ENCODE measurements at places on chromosomes 7 and 10.

DNA sequence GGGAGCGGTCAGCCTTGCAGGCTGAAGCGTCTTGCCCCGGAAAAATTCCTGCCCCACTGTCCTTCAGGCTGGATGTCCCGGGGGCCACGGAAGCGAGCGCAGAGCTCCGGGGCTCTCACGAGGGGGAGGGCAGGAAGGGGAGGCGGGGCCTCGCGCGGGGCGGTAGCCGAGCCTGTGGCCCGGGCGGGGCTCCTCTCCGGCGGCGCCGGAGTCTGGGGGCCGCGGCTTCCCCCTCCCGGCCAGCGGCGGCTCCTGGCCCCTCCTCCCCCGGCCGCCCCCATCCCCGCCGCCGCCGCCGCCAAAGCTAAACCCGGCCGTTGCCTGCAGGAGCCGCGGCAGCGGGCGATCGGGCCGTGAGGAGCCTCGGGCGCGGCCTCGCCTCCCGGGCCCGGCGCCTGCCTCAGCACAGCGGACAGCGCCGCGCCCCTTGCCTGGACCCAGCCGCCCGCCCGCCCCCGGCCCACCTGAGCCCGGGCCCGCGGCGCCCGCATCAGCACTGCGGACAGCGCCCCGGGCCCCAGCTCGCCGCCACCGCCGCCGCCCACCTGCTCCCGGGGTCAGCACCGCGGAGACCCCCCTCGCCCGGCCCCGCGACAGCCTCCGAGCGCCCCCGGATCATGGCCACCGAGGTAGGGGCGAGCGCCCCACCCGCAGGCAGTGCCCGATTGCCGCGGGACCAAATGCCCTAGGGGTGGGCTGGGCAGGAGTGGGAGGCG is at the start of gene GOLGA7B:
Gene GOLGA7B (plus strand): TSS at position 157 of the 716 bp plus-strand sequence. CDS start 461 bp downstream, at position 618.
- peak; percentile 43 for DNase-seq

- no peak for DNase-seq
Observed at GRCh38 chr7:2381881-2382509, 21.4 kb upstream of the CHST12 start.

- DNase-seq: no peak
Observed at GRCh38 chr10:7797582-7797981, 9.6 kb downstream of the ATP5F1C start.

DNA sequence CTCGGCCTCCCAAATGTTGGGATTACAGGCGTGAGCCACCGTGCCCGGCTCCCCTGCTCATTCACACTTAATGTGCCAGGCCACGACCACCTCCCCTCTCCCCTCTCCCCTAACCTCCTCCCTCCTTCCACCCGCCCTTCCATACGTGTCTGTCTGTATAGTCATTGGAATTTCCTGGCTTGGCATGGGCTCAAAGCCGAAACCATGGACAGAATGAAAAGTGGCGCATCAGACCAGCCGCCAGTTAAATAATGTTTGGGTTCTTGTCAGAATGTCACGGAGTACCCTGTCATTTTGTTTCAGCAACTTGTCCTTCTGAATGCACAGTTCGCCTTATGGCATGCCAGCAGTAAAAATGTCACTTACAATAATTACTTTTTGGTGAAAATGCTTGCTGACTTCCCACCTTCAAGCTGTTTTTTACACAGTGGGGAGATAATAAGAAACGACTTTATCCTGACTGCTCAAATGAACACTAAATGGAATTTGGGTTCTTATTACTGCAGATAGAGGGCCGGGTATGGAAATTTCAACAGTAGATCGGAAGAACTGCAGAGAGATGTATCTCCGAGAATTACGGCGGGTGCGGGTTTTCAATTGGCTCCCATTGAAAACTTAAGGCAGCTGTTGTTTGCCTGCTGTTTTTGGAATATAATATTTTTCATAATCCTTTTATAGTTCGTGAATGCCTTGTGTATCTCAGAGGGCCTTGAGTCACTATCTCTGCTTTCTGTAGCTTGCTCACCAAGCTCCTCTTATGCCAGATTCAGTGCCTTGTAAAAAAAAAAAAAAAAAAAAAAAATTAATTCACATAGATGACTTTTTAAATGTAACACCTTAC is 65.5 kb upstream of the SH2B2 start:
- no peak for DNase-seq

GRCh38 chr10:79209340-79209739 is 137.9 kb upstream of the PPIF start:
- no peak for DNase-seq

DNA sequence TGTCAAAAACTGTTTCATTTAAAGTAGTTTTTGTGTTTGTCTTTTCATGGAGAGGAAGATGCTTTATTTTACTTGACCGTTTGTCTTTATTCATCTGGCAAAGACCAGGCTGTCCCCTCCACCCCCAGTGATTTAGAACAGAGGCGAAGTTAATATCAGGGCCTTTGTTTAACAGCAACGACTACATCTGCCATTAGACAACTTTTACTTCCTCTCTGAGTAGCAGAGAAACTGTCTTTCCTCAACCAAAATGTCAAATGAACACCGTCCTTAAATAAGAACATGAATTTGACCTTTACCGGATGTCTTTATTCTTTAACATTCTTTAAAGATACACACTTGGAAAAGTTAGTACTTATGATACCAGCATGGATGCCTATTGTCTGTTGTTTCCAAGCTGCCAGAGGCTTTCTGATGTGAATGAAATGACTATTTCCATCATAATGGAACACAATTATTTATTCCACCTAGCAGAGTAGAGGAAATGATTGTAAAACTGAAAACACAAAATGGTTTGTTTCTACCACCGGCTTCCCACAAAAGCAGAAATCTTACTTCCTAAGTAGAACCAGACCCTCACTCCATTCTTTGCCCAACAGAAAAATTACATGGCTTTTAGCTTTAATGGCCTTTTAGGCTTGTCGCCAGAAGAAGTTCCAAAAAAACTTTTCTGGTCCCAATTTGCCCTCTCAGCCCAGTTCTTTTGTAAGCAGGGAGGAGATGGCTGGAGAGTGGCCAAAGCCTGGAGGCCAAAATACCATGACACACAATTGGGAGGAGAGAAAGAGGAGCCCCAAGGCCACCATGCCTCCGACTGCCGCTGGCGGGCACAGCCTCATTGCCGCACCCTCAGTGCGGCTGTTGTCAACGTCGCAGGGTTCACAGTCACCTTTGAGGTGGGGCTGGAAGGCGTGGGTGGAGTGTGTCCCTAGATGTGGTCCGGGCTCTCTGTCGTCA is 168.5 kb downstream of the TEX36 start:
- DNase-seq: no peak

DNA sequence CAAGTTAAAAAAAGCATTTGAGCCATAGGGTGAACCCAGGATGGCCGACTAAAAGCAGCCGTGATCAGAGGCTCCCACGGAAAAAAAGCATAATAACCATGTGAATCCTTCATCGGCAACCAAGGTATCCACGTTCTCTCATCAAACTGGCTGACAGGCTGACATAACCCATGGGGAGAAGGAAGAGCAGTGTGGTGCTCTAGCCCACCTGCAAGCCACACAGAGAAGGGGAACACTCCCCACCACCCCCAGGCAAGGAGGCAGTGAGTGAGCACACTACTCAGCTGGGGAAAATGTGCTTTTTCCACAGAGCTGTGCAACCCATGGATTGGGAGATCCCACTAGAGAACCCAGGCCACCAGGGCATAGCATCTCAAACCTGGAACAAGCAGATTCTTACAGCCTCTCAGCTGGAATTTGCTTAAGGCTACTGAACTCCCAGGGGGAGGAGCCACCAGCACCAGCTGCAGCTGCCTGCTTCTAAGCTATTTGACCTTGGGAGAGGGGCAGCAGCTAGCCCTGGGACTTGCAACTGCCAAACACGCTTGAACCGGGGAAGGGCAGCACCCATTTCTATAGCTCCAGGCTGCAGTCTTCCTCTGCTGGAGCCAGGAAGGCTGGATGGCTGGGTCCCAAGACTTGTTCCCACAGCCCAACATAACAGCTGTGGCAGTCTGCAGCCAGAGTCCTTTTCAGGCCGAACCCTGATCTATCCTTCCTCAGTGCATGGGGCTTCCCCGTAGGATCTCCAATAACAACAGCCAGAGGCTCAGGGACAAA is 178.2 kb upstream of the NRG3 start:
- DNase-seq: no peak

GRCh38 chr10:128203028-128203427 is 76.8 kb upstream of the MKI67 start:
- DNase-seq: no peak

GRCh38 chr10:7474388-7474787 is 63.6 kb upstream of the SFMBT2 start:
- DNase-seq: no peak

GRCh38 chr10:72784551-72785351 is 92.8 kb downstream of the MCU start:
- DNase-seq: peak; percentile 35

DNA sequence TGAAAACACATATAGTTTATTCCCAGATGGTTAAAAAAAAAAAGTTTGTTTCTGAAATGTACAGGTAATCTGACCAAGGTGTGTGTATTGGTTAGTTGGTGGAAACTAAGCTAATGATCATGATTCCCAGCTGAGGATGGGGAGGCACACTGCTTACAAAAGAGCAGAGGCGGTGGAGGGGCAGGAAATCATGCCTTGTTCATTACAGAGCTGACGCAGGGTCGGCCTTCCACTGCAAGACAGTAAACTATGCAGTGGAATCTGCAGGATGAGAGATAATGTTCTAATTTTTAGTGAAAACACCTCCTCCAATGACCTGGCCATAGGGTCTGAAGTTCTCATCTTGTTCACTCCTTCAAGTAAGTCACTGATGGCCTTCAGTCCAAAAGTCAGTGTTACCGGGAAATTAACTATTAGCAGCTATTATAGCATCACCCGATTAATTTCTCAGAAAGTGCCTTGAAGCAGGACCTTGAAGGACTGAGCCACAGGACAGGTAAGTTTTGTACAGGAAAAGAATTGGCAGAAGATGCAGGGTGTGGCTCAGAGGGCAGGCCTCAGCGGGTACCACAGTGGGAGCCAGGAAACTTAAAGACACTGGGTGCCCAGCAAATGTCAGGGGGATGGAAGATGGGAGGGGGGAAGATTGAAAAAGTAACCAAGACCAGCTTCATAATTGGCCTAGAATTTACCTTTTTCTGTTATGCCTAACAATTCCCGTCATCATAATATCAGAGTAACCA is 36.0 kb downstream of the MYOF start:
- no peak for DNase-seq

- no peak for DNase-seq
Observed at GRCh38 chr10:46234026-46234425, 52.8 kb upstream of the ANTXRL start.

- no peak for DNase-seq
Observed at GRCh38 chr10:116707981-116708380, 34.4 kb downstream of the HSPA12A start.

DNA sequence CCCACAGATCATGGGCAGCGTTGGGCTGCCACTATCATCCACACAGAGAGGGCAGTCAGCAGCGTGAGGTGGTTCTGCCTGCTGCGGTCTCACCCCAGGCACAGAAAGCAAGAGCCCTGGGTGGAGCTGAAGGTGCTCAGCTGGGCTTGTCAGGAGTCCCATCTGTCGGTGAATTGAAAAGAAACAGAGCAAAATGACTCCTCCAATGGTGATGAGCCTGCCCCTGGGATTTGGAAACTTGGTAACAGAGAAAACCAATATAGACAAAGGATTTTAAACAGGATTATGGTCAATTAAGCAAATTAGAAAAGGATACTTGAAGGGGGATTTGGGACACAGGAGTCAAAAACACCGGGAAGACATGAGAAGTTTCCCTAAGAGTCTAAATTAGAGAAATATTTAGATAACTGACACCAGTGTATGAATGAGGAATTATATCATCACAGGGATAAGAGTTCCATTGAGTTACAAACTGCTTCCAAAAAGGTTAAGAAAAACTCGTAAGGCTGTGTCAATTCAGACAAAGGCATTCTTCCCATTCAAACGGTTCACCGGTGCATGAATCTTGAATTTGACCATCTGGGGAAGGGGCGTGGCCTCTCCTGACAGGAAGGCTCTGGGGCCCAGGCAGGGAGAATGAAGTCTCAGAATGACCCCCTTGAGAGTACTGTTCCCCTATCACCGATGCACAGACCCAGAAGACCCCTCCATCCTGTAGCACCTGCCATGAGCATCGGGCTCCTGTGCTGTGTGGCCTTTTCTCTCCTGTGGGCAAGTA is 70.0 kb upstream of the PRSS58 start:
- no peak for DNase-seq

GRCh38 chr10:104317269-104317710 is 21.0 kb downstream of the ITPRIP start:
- no peak for DNase-seq

GRCh38 chr7:47215049-47215448 is 366.9 kb downstream of the TNS3 start:
- no peak for DNase-seq

- no peak for DNase-seq
Observed at GRCh38 chr7:34181271-34181958, 276.1 kb downstream of the BMPER start.

- DNase-seq: no peak
Observed at GRCh38 chr10:5573968-5574641, 49.3 kb downstream of the CALML3 start.

DNA sequence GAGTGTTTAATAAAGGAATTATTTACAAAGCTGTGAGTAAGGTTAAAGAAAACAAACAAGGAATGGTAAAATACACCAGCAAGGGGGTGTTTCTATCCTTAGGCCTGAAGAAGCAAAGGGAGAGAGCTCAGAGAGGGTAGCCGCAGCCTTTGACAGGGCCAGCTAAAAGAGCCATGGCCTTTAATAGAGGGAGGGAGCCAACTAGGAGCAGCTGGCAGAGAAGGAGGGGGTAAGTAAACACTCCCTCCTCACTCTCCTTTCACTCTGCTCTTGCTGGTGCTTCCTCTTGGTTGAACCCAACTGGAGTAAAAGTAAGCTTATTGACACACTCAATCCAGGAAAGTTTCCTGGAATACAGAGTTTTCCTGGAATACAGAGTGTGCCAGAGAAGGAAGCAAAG is 87.5 kb downstream of the CH25H start:
- no peak for DNase-seq

DNA sequence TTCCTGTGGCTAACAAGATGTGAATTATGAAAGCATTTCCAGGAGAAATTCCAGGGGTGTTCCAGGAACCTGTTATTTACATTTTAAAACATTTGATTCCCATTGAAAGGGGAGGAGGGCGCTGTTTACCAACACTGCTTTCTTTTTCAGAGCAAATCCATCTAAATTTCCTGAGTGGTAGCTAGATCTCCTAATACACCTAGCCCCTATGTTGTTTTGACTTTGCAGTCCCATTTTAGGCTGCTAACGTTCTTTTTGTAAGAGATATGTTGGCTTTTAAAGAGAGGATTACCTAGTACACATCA is 130.8 kb downstream of the TCF7L2 start:
- DNase-seq: no peak

DNA sequence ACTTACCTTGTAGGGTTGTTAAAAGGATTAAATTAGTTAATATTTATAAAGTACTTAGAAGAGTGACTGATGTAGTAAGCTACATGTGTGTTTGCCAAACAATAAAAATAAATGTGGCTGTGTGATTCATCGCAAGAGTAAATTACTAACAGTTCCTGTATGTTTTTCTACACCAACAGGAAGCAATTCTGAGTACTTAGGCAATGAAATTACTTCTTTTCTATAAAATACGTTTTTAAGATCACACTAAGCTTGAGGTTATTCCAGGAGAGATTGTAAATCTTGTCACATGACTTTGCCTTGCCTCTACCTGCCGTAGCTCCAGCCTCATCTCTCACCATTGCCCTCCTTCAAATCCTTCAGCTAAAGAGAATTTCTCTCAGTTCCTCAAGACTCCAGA is 18.1 kb upstream of the GSTK1 start:
- DNase-seq: no peak

Data from liver (tissue), 10 donors.